ENCODE measurements at places on chromosomes 5 and 9.

- DNase-seq = no peak
Measured at GRCh38 chr5:138961729-138962128, 86.6 kb upstream of the LRRTM2 start.

GRCh38 chr9:34262971-34263370, 66.1 kb downstream of the KIF24 start:
- DNase-seq = no peak

GRCh38 chr9:134748591-134748990, 107.0 kb downstream of the COL5A1 start:
- no peak for DNase-seq

DNA sequence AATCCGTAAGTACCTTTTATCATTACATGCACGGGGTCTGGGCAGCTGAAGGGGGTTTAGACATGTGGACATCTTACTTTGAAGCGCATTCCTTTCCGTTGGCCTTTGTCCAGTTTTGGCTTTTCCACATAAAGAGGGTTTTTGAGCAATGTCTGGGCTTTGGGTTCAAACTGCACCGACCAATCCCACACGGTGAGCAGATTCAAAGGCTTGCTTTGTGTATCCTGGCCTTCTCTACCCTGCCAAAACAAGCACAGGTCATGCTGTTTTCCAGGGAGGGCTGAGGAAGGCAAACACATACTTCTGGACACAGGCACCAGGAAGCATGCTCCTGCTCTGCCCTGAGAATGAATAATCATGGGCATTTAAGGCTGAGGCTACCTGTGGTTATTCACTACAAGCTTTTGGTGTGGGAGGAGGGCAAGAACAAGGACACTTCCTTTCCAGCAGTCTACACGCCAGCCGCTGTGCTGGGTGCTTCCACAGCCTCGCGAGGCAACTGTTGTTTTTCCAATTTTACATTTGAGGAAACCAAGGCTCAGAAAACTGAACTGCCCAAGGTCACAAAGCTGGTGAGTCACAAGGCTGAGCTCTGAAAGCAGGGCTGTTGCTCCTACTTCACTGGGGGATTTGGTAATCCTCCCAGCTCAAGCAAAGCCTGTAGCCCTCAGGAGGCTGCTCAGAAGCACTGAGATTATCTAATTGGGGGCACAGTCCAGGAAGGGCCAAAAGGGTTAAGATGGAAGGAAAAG, 59.8 kb upstream of the GOLPH3 start:
- no peak for DNase-seq

- no peak for DNase-seq
Measured at GRCh38 chr9:6428940-6429889, 16.2 kb downstream of the UHRF2 start.

- DNase-seq = no peak
Measured at GRCh38 chr9:33932078-33932807, 115.3 kb downstream of the UBE2R2 start.

DNA sequence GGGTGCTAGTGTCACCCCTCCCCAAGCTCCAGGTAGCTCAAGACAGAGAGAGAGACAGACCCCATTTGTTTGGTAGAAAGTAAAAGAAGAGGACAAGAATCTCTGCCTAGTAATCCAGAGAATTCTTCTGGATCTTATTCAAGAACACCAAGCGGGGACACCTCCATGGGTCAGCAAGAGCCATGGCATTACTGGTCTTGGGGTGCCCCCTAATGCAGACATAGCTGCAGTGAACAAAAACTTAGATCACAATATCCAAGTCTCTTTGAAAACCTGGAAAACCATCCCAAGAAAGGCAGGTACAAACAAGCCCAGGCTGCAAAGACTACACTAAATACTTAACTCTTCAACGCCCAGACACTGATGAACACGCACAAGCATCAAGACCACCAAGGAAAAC, 29.9 kb upstream of the PDE4D start:
- no peak for DNase-seq

DNA sequence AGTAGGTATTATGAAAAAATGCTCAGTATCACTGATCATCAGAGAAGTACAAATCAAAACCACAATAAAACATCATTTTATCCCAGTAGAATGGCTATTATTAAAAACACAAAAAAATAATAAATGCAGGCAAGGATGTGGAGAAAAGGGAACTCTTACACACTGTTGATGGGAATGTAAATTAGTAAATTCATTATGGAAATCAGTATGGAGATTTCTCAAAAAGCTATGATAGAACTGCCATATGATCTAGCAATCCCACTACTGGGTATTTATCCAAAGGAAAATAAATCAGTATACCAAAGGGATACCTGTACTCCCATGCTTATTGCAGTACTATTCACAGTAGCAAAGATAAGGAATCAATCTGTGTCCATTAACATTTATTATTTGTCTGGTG, 209.6 kb downstream of the FER start:
- DNase-seq = no peak

- DNase-seq = no peak
Measured at GRCh38 chr9:88990729-88991065, 571 bp upstream of the S1PR3 start.

GRCh38 chr5:65808818-65809217, 86.8 kb downstream of the NLN start:
- no peak for DNase-seq

- DNase-seq = no peak
Measured at GRCh38 chr5:84618262-84618661, 233.6 kb upstream of the EDIL3 start.

- no peak for DNase-seq
Measured at GRCh38 chr9:85740787-85741094, 1.0 kb downstream of the AGTPBP1 start.

GRCh38 chr9:8267636-8268035, 468.1 kb upstream of the DMAC1 start:
- no peak for DNase-seq

DNA sequence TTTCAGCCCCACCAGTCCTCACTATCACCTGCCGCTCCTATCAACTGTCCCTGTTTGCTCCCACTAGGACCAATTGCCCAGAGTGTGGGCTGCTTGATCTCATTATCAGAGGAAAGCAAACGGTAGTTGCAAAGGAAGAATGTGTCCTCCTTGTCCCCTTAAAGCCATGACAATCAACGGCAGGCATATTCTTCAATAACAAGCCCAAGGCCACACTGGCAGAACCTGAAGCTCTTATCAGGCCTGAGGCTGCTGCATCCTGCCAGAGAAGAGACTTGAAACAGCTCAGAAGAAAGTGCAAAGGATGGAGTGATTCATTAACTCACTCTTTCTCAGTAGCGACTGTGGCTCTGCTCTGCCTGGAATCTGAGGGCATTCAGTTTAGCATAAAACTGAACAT, 39.2 kb upstream of the MAN2A1 start:
- DNase-seq = no peak

DNA sequence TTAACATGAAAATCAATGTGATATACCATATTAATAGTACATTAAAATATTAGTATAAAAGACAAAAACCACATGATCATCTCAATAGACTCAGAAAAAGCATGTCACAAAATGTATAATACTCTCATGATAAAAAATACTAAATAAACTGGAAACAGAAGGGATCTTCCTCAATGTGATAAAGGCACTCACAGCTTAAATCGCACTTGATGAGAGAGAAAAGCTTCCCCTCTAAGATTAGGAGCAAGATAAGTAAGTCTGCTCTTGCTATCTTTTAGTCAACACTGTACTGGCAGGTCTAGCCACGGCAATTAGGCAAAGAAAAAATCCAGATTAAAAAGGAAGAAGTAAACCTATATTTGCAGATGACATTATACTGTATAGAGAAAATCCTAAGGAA, 21.8 kb upstream of the MSH3 start:
- no peak for DNase-seq

DNA sequence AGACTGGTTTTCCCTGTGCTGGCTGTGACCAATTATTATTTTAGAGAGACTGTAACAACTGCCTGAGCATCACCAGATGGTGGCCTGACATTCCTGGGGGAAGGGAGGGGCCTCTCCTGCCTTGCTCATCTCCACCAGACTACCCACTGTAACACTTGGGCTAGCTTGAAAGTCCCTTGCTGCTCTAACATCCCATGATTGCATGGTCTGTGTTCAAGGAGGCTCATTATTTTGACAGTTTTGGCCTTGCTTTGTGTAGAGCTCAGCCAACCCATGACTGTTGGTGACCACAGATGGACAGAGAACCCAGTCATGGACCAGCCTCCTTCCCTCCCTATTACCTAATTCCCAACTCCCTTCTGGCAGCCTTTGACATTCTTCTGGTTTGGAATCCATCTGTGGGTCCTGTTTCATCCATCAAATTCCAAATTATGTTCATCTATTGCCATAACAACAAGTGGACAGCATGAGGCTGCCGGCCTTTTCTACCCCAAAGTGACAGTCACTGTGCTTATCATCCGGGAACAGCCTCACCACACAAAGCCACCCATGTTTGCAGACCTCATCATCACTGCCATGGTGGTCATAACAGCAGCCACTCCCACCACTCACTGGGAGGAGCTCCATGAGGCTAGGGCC, 49.0 kb upstream of the ICE1 start:
- no peak for DNase-seq

- no peak for DNase-seq
Measured at GRCh38 chr9:104287253-104287878, 193.3 kb downstream of the SMC2 start.

GRCh38 chr5:123155446-123155960, 66.5 kb downstream of the PRDM6 start:
- no peak for DNase-seq
